ENCODE measurements at places on chromosomes 6 and 20. TPM values are rescaled to one million over a fixed set of nuclear protein-coding genes. Genes with fewer than 3 reads are reported as not detected.

DNA sequence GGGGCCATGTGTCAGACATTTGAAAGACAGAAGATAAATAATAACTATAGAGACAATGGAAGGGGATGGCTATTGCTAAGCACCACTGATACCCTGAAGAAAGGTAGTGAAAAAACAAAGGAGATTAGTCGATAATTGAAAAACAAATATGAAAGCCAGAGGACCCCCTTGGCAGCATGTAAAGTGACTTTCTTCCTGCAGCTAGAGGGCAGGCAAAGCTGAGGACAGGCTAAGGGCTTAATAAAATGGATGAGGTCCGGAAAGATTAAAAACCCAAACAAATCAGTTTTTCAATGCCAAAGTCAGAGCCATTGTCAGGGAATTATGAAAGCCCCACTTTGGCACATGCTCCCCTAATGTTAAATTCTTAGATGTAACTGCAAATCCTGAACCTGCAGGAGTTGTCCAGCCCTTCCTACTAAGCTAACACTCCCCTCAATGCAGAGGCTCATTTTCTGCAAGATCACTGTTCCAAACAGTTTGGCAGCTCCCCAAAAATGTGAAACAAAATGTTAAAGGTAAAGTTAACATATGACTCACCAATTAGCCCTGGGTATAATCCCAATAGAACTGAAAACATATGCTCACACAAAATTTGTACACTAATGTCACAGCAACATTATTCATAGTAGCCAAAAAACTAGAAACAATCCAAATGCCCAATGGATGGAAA lies 1177.9 kb downstream of the GRIK2 start:
- no peak for DNase-seq

The PI3 gene
- total RNA-seq, result not detected

DNA sequence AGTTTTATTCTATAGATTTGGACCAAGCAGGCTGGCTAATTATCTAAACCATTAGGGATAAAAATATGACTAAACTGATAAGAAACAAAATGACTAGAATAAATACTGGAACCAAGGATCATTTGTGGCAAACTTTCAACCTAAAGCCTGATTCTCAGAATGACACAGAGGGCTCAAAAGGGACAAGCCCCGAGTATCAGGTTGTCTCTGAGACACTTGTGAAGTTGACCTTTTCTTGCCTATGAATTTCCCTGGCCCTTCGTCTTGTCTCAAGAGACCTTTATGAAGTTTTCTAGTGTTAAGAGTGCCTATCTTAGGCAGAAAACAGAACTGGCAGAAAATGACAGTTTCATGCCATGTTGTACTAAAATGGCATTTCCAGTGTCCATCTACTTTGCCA lies 68.3 kb downstream of the IMPG1 start:
- no peak for DNase-seq

The MAP7 gene
- total RNA-seq, result 1.8 TPM

The RSPH4A gene
- total RNA-seq, result 0.15 TPM

The C20orf144 gene
- 0.33 TPM for total RNA-seq

DNA sequence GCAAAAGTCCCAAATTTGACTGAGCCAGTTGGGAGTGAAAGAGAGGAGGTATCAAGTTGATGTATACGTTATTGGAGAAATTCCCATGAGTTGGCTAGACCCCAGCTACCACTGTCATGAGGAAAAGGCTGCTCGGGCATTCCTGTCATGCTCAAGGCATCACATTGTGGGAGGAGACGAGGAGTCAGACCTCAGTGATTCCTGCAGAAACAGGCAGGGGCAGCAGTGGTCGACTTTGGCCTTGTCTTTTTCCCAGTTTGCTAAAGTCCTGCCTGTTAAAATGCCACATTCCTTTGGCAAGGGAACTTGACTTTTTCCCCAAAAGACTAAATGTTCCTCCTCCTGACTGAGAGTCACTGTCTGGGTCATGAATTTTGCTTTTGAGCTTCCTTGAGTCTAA lies 295.5 kb upstream of the HS3ST5 start:
- DNase-seq, result no peak

DNA sequence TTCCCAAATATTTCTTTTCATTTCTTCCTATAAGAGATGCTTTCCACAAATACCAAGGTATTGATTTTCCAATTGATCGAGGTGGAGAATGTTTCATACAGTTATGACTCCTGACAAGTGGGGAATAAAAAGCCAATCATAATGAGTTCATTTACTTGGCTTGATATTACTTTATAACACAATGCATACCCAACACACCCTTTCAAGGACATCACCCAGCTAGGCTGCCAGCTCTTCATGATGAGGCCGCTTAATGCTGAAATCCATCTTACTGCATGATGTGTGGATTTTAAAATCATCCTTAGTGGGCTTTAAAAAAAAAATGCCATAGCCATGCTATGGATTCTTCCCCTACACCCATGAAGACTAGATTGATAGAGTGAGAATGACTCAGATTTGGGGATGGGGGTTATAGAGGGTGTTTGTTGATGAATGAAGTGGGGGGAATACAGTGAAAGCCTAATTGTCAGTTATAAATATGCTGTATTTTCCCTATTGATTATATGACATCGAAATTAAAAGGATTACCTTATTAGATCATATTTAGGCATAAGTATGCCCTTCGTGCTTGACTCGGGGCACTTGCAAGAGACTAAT lies 75.9 kb downstream of the GNAS-AS1 start:
- DNase-seq, result no peak

DNA sequence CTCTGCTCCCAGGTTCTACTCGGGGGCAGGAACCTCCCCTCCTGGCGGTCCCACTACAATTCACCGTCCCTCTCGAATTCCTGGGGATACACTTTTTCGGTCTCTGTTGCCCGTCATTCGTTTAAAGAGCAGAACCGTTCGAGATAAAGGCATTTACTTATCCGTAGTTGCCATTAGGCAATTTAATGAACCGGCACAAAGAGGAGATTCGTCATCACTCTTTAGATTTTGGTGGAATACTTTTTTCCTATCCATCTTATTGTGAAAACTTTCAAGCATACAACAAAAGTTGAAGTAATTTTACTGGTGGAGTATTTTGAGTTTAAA lies 1.2 kb upstream of the CD24 start:
- no peak for DNase-seq

The HELZ2 gene
- total RNA-seq, result 208 TPM

DNA sequence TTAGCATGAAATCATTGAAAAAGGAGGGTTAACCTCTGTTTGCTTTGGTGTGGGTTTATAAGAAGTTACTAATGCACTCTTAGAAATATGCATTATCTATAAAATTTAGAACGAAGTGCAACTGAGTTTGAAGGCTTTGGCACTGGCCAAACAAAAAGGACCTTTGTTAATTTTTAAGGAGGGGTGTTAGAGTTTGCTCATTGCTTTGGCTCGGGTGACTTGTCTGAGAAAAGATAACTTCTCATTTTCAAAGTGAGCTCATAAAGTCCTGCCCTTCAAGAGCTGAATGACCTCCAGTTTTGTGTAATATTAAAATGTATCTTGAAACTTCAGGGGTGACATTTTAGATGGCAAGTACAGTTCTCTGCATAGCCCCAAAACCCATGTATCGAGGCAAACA lies 25.9 kb downstream of the NEDD9 start:
- DNase-seq, result no peak

- peak; percentile 13 for DNase-seq
These were observed 50.4 kb downstream of the TCP11 start for GRCh38 chr6:35090734-35091133.

The WFDC2 gene
- total RNA-seq, result not detected

- DNase-seq, result no peak
These were observed 123.8 kb downstream of the FAM83B start for GRCh38 chr6:54970337-54970736.

- no peak for DNase-seq
These were observed 17.3 kb downstream of the TUBB2B start for GRCh38 chr6:3210024-3210610.

The HTR1E gene
- not detected for total RNA-seq

DNA sequence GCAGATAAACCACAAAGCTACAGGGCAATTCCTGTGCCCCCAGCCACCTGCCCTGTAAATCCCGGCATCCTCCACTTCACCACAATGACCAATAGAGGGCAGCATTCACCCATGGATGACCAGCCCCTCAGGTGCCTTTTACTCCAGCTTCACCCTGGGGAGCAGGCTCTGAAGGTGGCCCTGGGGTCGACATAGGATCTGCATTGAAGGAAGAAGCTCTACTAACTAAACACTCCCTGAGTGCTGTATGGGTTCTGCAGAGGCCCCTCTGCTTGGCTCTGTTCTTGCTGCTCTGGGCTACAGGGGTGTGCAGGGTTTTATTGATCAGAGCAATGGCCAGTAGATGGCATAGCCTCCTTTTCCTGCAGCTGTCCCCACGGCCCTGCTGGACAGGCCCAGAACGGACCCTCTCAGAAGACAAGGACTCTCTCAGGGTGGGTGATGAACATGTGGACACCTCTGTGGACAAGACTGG lies 20.3 kb downstream of the CST4 start:
- peak; percentile 42 for DNase-seq

DNA sequence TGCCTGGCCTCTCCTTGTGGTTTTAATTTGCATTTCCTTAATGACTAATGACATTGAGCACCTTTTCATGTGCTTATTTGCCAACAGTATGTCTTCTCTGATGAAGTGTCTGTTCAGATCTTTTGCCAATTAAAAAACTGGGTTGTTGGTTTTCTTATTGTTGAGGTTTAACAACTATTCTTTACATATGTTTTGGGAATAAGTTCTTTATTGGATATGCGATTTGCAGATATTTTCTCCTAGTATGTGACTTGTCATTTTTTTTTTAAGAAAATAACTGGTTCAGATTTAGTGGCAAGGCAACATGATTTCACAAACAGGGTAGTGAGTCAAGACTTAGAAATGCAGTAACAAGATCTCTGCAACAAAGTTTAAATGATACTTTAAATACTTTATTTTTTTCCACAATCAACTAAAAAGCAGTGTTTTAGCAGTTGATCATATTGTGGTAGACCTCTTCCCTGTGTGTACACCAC lies 67.8 kb downstream of the TIAM2 start:
- DNase-seq, result no peak

The NOX3 gene
- total RNA-seq, result not detected

The LY6G6C gene
- not detected for total RNA-seq

GRCh38 chr20:41415191-41415590 lies 48.6 kb upstream of the EMILIN3 start:
- no peak for DNase-seq

DNA sequence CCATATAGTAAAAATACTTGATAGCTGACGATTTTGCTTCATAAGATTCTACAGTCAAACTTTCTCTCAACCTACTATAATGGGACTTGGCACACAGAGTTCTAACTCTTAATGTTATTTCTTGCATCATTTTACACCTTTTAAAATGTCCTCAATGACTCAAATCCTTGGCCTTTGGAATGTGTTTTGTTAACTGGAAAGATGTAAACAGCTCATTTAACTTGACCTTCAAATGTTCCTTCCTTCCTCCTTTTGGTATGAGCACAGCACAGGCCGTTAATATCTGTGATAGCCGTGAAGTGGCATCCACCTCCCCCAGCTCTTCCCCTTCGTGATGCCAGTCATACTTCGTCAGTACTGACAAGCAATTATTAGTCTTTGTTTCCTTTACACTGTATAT lies 972.0 kb upstream of the CITED2 start:
- DNase-seq, result no peak

DNA sequence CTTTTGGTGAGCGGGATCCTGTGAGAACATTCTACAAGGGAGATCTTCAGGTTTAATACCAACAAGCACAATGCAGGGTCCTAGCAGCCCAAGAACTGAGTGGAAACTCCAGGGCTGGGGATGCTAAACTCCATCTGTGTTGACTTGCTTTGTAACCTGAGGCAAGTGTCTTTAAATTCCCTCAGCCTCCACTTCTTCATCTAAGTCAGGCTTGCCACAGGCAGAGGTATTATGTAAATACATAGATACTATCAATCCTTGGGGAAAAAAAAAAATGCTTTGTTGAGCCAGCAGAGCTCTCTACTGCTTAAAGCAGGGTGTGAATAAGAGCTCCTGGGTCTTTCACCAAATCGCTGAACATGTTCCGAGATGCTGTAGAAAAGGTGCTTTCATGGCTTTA lies 114.2 kb upstream of the PHACTR1 start:
- DNase-seq, result no peak

- DNase-seq, result no peak
These were observed 53.1 kb downstream of the NINL start for GRCh38 chr20:25532015-25532751.

GRCh38 chr6:163790266-163790840 lies 375.8 kb downstream of the QKI start:
- no peak for DNase-seq

The OVOL2 gene
- not detected for total RNA-seq

The IL17F gene
- 12.6 TPM for total RNA-seq

- DNase-seq, result peak; percentile 54
These were observed 98.3 kb downstream of the TIAM2 start for GRCh38 chr6:155093430-155093829.

The SLC22A23 gene
- 0.83 TPM for total RNA-seq

DNA sequence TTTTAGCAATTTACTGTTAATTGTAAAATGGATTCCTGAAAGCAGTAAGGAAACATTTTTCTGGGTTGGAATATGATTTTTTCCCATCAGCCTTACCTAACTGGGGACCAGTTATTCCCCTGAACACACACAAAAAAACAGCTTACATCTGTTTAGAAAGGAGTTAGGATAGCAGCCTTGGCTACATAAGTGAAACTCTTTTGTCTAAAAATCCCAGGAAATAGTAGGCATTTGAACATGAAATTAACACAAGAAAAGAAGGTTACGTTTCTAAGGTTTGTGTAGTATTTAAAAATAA lies 696.2 kb upstream of the MARCKS start:
- no peak for DNase-seq

The ADGRF4 gene
- not detected for total RNA-seq

The LRFN2 gene
- total RNA-seq, result not detected

DNA sequence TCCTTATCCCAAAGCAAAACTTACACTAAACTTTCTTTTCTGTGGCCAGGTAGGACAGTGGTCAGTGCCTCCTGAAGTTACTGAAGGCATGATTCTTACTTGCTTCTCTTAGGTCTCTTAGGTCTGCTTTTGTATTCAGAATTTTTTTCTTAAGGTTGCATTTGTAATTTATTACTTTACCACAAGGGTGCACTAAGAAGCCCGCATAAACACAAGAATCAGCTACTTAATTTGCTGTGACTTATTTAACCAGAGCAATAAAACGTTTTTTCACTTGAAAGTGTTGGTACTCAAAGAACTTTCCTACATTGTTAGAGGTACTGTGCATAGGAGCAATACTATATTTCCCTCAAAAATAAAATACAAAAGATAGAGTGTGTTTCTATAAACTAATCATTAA lies 75.4 kb upstream of the LAMA2 start:
- DNase-seq, result no peak

DNA sequence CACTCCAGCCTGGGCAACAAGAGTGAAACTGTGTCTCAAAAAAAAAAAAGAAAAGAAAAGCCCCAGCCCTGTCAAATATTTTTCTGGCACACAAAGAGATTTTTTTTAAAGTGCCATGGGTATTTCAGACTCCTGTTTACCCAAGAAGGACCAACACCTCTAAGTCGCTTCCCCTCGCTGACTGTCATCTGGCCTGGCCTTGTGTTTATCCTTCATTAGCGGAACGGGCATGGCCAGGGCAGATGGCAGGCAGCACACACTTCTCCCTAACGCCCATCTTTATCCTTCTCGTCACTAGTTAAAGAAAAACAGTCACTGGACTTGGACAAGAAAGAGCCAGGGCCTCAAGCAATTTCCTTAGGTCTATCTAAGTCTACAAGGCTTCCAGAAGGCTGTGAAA lies 7.3 kb upstream of the CBFA2T2 start:
- no peak for DNase-seq

The SMIM13 gene
- total RNA-seq, result 9.0 TPM

The C6orf132 gene
- 0.05 TPM for total RNA-seq

All from activated CD4-positive, alpha-beta memory T cell treated with anti-CD3 and anti-CD28 coated beads, Interleukin-2, amount 10 ng/mL, durations not matched to agents 7 days and 5 days (primary cell).